ENCODE measurements at places on chromosomes 4 and X.

- no peak for DNase-seq
Observed at GRCh38 chrX:10518073-10518472, 102.3 kb downstream of the MID1 start.

DNA sequence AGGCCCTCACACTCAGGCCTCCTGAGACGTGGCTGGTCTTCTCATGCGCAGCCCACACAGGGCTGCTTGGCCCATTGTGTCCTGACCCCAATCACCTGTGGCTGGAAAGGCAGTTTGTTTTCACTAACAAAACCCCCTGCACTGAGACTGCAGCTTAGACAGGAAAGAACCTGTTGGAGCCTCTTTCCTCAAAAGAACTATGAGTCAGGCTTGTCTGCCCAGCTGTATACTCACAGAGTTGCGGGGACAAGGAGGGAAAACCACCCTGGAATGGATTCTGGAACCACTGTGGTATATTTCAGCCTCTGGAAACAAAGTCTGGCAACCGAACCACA lies 5.2 kb upstream of the TMEM156 start:
- no peak for DNase-seq

GRCh38 chr4:185654311-185654710 lies 119.0 kb upstream of the PDLIM3 start:
- DNase-seq: no peak

- no peak for DNase-seq
Observed at GRCh38 chr4:182206916-182207315, 36.3 kb upstream of the TENM3 start.

DNA sequence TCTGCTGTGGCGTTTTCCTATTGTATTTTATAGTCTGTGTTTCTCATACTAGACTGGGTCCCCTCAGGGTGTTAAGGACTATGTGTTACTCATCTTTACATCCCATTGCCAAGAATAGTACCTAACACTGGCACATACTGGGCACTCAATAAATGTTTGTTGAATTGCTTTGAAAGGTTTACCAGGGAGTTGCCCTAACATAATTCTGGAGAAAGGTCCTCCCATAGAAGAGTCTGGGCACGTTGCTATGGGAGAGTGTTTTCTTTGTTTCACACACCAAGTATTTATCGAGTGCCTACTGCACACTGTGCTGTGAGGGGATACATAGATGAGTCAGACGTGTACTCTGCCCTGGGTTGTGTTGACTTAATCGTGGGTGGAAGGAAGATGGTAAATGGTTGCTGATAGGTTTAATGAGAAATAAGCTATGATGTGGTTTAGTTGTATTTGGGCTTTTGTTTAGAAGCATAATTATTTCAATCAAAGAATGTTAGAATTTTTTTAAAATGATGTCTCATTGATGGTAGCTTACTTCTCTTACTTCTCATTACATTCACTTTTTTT lies 42.9 kb downstream of the AFF1 start:
- no peak for DNase-seq

- no peak for DNase-seq
Observed at GRCh38 chr4:56448301-56448700, 12.2 kb downstream of the PAICS start.

GRCh38 chr4:145481942-145482208 lies 222 bp downstream of the SMAD1 start:
- DNase-seq: no peak

DNA sequence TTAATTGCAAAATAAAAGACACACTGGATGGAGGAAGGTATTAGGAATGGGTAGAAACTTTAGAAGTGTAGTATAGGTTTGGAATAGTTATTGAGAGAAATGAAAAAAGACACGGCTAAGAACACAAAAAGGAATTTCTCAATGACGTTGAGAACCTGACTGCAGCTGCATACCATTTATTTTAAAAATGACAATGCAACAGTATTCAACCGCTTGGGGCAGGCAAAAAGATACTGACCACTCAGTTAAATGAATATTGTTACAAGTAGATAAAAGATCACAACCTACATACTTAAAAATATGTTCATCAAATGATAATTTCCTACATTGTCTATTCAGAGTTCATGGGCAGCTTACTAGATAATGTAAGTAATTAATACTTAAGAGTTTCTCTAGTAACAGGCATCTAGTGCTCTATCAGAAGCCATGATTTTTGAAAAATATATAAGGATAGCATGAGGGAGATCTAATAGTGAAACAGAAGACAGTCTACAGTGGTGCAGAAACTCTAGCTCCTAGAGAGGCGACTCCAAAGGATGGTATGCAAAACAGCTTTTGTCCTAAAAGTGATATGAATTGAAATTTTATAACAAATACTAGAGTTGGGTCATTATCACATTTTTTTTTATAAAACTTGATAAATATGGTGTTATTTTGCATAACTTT lies 216.2 kb upstream of the VEGFC start:
- DNase-seq: no peak

- DNase-seq: no peak
Observed at GRCh38 chrX:38112566-38112965, 106.2 kb downstream of the SYTL5 start.

DNA sequence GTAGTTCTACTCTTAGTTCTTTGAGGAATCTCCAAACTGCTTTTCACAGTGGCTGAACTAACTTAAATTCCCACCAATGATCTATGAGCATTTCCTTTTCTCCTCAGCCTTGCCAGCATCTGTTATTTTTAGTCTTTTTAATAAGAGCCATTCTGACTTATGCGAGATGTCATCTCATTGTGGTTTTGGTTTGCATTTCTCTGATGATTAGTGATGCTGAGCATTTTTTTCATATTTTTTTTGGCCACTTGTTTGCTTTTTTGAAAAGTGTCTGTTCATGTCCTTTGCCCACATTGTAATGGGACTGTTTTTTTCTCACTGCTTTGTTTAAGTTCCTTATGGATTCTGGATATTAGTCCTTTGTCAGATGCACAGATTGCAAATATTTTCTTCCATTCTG lies 21.5 kb upstream of the PHKA1 start:
- no peak for DNase-seq
